ENCODE measurements at places on chromosomes 7 and 10.

DNA sequence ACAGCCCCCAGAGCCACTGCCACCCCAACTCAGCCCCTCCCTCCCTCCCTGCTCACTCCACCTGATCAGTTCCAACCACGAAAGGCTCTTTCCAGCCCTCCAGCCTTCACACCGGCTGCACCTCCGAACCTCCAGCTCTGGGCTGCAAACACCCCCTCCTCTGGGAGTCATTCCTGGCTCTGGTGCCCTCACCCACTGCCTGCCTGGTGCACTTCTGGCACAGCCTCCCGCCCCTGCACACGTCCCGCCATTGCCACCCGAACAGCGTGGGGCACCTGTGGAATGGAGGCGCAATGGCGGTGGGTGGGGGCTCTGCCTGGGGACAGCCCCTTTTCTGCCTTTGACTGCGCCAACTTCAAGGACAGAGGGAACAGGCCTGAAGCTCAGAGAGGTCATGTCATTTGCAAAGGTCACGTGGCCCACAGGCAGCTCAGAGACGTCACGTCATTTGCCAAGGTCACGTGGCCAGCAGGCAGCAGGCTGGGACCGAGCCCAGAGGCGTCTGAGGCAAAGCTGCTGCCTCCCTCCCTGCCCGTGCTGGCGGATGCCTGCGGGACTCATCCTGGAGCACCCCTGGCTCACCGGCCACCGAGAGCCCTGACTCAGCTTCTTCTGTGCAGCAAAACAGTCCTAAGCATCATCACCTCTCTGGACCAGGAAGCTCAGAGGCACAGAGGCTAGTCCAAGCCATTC, 76.0 kb upstream of the DNAAF5 start:
- no peak for DNase-seq

DNA sequence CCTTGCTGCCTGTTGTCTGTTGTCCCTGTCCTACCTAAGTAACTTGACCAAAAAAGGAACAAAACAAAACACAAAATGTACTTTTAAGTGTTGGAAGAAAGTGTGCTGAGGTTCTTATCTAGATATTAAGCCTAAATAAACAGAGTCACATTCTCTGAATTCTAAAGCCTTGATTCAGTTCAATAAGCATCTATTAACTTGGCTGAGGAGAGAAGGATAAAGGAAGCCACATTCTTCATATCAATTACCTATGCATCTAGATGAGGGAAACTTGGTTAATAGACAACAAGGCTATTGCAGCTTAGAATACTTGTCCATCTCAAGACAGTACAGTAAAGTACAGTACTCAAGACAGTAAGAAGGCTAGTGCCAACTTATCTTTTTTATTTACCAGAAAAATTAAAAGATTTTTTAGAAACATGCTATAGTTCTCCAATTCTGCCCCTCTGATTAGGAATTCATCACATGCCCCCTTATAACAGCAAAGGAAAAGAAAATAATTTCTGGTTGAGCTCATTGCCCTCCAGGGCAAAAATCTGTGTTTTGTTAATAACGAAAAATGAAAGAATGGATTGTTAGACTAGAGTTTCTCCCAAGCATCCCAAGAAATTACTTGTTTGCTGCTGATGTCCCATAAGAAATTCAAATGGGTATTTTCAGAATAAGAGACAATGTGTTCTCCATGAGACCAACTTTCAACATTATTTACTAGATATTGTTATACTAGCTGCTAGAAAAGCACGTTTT, 546.5 kb upstream of the SEMA3D start:
- no peak for DNase-seq

DNA sequence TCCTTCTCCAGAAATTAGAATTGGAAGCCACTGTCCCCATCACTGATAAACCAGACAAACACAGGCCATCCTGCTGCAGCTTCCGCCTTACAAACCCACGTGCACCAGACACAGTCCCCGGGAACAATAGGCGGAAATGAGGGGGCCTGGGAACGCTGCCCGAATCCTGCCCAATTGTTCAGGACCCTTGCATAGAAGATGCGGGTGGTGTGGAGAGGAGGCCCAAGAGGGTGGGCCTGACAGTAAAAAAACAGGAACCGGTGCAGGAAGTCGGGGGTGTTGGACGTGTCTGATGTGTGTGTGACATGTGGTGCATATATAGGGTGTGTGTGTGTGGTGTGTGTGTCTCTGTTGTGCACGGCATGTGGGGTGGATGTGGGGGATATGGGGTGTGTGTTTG, 26.5 kb upstream of the CHST15 start:
- DNase-seq = no peak

- no peak for DNase-seq
These were observed 20.4 kb downstream of the PWWP2B start for GRCh38 chr10:132417257-132417910.

- no peak for DNase-seq
These were observed 20.7 kb downstream of the PDGFA start for GRCh38 chr7:498678-499641.

DNA sequence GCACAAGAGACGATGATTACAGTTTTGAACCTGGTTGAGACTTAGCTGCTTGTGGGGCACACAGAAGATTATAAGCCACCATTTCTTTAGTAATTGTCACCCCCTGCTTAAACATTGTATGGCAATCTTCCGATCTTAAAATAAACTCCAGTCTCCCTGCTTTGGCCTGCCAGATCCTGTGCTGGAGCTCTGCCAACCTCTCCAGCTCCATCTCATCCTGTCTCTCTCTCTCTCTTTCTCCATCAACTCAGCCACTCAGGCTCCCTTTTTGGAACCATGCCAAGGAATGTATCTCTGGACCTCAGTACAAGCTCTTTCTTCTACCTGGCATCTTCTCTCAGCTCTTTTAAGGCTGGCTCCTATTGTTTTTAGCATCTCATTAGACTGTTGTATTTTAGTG, 1053.2 kb downstream of the REEP3 start:
- DNase-seq = no peak

DNA sequence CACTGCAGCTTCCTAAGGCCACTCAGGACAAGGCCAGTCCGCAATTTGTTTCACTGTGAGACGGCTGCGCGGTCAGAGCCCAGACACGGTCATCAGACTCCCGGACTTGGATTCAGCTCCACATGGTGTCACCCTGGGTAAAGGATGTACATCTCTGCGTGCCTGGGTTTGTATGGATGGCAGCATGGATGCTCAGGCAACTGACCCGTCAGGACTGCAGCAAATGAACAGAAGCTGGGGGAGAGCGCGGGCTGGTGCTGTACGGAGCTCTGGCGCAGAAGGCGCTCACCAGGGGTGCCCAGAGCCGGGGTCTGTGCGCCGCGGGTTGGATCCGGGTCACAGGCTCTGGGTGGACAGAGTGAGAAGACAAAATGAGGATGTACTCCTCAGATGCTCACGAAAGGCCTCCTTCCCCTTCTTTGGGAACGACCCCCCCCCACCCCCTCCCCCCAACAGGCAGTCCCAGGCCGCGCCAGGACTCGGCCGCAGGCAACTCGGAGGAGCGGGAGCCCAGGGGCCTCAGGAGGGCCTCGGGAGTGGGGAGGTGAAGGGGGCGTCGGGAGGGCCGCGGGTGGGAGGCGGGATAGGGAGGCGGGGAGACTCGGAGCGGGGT, 92.4 kb downstream of the CXCL12 start:
- DNase-seq = no peak

GRCh38 chr7:36349626-36350025, 40.0 kb upstream of the ANLN start:
- no peak for DNase-seq

DNA sequence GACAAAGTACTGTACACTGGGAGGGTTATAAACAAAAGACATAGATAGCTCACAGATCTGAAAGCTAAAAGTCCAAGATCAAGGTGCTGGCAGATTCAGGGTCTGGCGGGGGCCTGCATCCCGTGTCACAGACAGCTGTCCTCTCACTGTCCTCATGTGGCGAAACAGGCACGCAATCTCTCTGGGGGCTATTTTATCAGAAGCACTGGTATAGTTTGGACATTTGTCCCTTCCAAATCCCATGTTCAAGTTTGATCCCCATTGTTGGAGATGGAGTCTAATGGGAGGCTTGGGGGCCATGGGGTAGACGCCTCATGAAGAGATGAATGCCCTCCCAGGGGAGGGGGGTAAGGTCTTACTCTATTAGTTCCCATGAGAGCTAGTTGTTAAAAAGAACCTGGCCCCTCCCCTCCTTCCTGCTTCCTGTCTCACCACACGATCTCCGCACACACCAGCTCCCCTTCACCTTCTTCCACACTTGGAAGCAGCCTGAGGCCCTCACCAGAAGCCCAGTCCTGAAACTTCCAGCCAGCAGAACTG, 72.5 kb upstream of the UCN3 start:
- no peak for DNase-seq

- DNase-seq = no peak
These were observed 14.7 kb downstream of the ESYT2 start for GRCh38 chr7:158814637-158815036.

GRCh38 chr7:84801396-84801795, 385.5 kb downstream of the SEMA3D start:
- DNase-seq = no peak

All from stimulated activated CD8-positive, alpha-beta memory T cell treated with anti-CD3 and anti-CD28 coated beads, Interleukin-4, amount 100 ng/mL, for 1 hour (primary cell).